ENCODE measurements at places on chromosomes 4 and X. TPM values are rescaled to one million over a fixed set of nuclear protein-coding genes. Genes with fewer than 3 reads are reported as not detected.

Gene GPR119
- not detected for polyA plus RNA-seq

Gene S100P
- 32.8 TPM for polyA plus RNA-seq

Gene RHOXF2
- polyA plus RNA-seq: 0.16 TPM

- no peak overlapping the region for H3K4me3 ChIP-seq
- H3K4me1 ChIP-seq: no peaks in the 10 kb centered on the region
- DNase-seq: no peak
- H3K36me3 ChIP-seq: no peaks in the 10 kb centered on the region
- no peaks in the 10 kb centered on the region for H3K27me3 ChIP-seq
These were observed 824.5 kb upstream of the HTR2C start for GRCh38 chrX:113759422-113759821.

DNA sequence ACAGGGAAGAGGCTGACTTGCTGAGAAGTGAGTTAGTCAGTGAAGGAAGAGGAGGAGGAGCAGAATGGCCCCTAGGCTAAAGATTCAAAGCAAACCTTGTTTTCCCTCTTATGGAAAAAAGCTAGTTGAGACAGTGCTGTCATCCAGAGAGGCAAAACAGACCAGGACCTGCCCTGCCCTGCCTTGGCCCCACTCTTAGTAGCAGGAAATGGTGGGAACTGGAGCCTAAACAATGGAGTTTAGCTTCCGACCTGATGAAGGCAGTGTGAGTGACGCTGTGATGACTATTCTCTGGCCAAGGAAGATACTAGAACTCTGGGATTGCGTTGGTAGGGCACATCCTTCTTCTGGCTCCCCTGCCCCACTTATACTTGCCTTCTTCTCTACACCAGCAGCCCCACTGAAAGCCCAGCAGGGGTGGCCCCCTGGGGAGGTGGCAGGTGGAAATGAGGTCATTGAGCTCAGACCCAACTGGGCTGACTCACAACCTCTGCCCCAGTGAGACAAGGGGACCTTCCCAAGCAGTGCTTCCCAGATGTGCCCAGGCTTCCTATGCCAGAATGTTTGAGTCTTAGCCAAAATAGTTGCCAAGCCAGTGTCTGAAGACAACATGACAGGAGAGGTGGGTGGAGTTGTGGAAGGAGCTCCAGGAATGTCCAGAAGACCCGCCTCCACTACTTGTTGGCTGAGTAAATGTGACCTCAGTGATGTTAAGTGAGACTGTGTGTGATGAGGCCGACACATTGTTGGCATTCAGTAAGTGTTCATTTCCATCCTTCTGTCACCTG, 38.8 kb downstream of the MSN start:
- no peak for DNase-seq
- H3K27ac ChIP-seq: no peak overlapping the region
- H3K27me3 ChIP-seq: no peaks in the 10 kb centered on the region
- peaks cover 10% of the 10 kb centered on the region for H3K36me3 ChIP-seq
- H3K4me1 ChIP-seq: peaks cover 30% of the 10 kb centered on the region

DNA sequence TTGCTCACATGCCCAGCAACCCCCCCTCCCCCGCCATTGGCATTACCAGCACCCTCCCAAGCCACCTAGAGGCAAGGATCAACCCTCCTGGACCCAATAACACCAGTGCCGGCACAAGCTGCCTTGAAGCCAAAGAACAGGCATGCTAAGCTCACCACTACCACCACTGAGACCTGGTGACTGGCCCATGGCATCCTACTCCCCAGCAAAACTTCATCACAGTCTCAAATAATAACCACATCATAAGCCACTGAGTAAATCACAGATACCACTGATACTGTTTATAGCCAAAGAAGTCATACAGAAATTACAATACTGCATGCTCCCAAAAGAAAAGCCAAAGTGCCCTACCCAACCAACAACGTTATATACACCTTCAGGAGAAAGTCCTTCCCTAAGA, 73.6 kb upstream of the RPL34 start:
- DNase-seq: no peak
- H3K36me3 ChIP-seq: no peaks in the 10 kb centered on the region
- H3K4me1 ChIP-seq: no peaks in the 10 kb centered on the region
- no peaks in the 10 kb centered on the region for H3K27me3 ChIP-seq
- H3K4me3 ChIP-seq: no peak overlapping the region

DNA sequence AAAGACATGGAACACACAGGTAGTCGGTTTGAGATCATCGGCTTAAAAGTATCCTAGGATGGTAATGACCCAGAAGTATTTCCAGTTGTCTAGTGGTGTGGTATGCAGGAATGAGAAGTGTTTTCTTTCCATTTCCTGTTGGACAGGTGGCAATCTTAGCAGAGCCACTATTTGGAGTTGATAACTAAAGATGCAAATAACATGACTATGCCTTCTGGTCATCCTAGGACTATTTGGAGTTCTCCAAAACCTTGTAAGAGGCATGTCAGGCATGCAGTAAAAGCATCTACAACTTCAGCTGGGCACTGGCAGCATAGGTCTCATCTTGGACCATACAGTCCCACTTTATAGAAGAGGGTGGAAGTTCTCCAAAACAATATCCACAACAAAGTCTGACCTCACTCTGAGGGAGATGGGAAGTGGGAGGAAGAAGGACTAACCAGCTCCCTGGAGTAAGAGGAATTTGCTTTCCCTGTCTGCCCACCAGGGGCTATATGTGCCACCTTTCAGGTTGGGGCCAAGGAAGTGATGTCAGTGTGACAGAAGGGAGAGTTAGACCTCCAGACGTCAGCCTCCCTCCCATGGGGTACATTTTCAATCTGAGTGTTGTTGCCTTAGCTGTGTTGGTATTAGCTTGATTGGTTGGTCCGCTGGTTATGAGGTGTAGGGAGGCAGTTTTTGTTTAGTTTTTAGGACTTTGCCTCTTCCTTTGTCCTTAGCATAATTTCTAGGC, 101.2 kb upstream of the MYOZ2 start:
- H3K36me3 ChIP-seq: no peaks in the 10 kb centered on the region
- H3K27ac ChIP-seq: no peak overlapping the region
- no peak overlapping the region for H3K4me3 ChIP-seq
- DNase-seq: no peak
- H3K4me1 ChIP-seq: no peaks in the 10 kb centered on the region

- no peaks in the 10 kb centered on the region for H3K36me3 ChIP-seq
- no peaks in the 10 kb centered on the region for H3K4me1 ChIP-seq
- no peak overlapping the region for H3K4me3 ChIP-seq
- DNase-seq: no peak
These were observed 29.9 kb downstream of the CLDN34 start for GRCh38 chrX:9997041-9997440.

DNA sequence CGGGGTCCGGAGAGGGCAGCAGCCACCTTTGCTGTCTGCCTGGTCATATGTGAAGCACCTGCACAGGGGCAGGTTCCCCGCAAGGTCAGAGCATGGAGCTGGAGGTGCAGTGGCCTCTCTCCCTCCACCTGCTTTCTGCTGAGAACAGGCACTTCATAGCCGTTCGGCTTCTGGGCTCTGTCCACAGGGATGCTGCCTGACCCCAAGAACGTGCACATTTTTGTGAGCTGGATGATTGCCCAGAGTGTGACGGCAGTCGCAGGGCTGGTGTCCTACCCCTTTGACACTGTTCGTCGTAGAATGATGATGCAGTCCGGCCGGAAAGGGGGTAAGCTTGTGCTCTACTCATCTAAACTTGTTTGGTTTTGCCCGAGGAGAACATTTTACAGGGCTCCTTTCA, 2.5 kb downstream of the SLC25A4 start:
- peaks cover 51% of the 10 kb centered on the region for H3K27me3 ChIP-seq
- DNase-seq: no peak
- H3K4me1 ChIP-seq: peaks cover 2% of the 10 kb centered on the region

DNA sequence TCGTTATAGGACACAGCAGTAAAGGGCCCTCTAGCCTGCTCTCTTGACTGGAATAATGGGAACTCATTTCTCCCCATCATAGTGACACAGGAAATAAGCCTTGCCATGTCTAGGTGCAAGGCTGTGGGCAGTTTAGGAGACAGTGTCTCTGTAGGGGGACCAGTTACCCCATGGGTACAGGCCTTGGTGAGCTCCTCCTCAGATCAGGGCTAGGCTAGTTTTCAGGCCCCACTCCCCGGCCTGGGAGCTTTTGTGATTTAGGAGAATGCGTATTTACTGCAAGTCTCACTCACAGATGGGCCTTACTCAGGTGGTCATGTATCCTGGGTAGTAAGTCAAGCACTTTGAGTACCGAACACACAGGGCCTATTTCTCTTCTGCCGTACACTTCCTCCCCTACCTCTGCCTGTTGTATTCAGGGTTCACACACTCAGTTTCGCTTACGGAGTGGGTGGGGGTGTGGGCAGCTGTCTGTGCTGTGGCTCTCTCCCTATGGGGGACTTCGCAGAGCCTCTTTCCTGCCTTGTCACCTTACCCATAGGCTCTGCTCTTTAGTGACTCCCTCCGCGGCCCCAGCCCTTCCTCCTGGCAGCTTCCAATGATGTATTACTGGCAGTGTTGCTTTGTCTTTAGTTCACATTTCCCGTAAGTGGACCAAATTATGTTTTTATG, 34.2 kb downstream of the FAM193A start:
- H3K4me1 ChIP-seq: peaks cover 17% of the 10 kb centered on the region
- no peak overlapping the region for H3K4me3 ChIP-seq
- peak overlapping the region; percentile 2 for H3K27ac ChIP-seq
- peaks cover 2% of the 10 kb centered on the region for H3K36me3 ChIP-seq

- H3K27ac ChIP-seq: no peak overlapping the region
- H3K27me3 ChIP-seq: no peaks in the 10 kb centered on the region
- H3K36me3 ChIP-seq: no peaks in the 10 kb centered on the region
- no peaks in the 10 kb centered on the region for H3K4me1 ChIP-seq
- no peak for DNase-seq
- no peak overlapping the region for H3K4me3 ChIP-seq
These were observed 389.5 kb upstream of the GRID2 start for GRCh38 chr4:91914176-91914804.

DNA sequence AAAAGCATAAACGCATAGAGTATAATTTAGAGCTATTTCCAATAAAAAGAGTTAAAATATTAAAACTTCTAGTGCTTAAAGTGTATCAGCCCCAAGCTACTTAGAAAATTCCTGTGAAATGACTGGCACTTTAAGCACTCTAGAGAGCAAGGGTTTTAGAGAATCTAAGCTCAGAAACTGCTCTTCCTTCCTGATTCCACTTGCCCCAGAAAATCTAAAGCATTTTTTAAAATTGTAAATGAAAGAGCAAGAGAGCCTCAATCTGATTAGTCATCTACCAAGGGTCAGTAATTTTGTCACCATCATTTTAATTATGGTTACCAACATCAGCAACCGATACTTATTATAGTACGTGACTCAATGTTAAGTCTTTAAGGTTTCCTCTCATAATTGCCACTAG, 25.0 kb downstream of the CTPS2 start:
- DNase-seq: no peak
- peaks cover 8% of the 10 kb centered on the region for H3K36me3 ChIP-seq
- H3K27me3 ChIP-seq: no peaks in the 10 kb centered on the region
- no peak overlapping the region for H3K4me3 ChIP-seq
- H3K4me1 ChIP-seq: no peaks in the 10 kb centered on the region

DNA sequence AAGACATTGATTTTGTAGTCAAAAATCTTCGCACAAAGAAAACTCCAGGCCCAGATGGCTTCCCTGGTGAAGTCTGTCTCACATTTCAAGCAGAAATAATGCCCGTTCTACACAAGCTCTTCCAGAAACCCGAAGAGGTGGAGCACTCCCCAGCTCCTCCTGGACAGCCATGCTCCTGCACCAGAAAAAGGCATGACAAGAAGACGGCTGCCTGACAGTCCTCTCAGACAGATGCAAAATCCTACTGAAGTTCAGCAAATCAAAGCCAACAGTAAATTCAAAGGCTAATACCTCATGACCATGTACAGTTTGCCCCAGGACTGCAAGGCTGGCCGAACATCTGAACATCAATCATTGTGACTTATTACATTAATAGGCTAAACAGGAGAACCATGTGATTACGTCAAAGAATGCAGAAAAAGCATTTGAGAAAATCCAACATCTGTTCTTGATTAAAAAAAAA, 30.8 kb upstream of the MXD4 start:
- no peaks in the 10 kb centered on the region for H3K27me3 ChIP-seq
- no peak overlapping the region for H3K27ac ChIP-seq
- H3K4me3 ChIP-seq: no peak overlapping the region
- H3K36me3 ChIP-seq: no peaks in the 10 kb centered on the region
- no peak for DNase-seq

DNA sequence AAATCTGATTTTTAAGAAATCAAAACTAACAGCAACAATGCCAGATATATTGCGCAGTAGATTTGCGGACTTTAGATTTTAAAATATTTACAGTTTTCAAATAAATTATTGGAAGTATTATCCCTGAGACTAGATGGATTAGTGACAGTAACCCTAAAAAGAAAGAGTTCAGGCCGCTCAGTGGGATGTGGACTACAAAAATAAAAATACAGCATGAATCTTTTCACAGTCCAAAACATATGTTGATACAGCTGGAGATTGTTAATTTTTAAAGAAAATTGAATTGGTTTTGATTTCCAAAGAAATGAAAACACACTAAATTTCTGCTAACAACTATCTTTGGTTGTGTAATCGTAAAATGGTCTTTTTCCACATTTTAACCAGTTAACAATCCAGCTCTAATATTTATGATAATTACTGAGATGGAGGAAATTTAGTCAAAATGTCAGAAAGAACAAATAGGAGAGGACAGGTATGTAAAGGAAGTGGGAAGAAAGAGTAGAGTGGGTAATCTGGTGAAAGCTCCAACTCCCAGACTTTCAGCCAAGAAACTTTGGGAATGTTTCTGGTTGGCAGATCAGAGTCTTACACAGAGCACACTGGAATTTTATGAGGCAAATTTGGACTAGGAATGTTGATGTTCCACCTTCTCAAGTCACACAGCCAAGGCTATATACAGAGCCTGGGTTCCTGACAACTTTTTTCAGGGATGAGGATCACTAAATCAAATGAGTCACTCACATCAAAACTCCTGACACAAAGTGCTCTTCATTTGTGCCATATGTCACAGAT, 15.1 kb downstream of the C4orf36 start:
- no peaks in the 10 kb centered on the region for H3K4me1 ChIP-seq
- H3K27ac ChIP-seq: no peak overlapping the region

DNA sequence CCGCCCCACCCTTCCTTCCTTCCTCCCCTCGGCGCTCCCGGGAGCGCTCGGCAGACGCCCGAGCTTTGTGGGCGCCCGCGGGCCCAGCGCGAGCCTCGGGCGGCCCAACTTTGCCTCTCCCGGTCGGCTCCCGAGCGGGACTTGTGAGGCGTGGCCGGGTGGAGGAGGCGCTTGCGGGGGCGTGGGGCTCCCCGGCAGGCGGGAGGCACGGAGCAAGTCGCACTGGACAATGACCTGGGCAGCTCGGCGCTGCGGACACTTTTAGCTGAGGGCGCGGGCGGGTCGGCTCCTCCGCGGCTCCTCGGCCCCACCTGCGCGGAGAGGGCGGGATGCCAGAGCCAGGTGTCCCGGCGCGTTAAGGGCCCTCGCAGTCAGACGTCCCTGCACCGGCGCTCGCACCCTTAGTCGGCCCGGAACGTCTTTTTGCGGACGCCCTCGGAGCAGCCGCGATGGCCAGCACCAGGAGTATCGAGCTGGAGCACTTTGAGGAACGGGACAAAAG, 385 bp downstream of the DCLK2 start:
- H3K4me1 ChIP-seq: peaks cover 3% of the 10 kb centered on the region
- no peak for DNase-seq
- peak overlapping the region; percentile 31 for H3K27ac ChIP-seq
- peak overlapping the region; percentile 48 for H3K4me3 ChIP-seq
- H3K27me3 ChIP-seq: peaks cover 26% of the 10 kb centered on the region

Data from thymus (tissue), 14 donors.